ENCODE measurements at places on chromosomes 16 and 17.

GRCh38 chr16:74795104-74795503, 20.5 kb upstream of the FA2H start:
- DNase-seq, result no peak

- no peak for DNase-seq
Measured at GRCh38 chr17:68178831-68179230, 69.0 kb upstream of the AMZ2 start.

DNA sequence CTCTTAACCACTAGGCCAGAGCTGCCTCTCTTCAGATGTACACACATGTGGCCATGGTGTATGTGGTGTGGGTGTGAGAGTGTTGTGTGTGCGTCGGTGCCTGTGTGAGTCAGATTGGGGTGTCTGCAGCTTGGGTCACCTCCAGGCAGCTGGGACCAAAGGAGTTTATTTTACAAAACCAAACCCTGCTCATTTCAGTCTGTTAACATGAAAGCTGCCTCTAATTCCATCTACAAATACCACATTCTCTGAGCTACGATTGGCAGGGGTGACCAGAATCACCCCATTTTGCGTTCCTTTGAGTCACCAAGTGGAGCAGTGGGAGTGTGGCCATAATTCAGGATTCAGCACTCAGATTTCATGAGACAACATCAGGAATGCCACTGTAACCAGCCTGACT, 105.3 kb downstream of the IRX5 start:
- no peak for DNase-seq

- DNase-seq, result peak; percentile 59
Measured at GRCh38 chr17:39177256-39177655, 11.3 kb upstream of the ARL5C start.

DNA sequence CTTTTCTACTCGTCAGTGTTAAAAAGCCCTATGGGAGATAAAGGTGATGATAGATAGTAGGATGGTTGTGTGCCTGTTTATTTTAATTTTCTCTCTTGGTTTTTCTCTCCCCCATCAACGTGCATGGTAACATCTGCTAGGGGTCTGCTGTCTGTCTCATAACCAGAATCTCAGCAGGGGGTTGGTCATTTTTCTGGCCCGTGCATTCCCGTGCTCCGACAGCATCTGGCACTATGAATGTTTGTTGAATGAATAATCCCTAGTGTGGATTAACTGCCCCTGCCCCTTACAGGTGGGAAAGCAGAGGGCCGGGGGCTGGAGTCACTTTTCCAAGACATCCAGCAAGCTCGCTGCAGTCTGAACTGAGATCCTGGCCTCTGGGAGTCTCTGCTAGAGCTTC, 6.3 kb downstream of the CA5A start:
- no peak for DNase-seq

GRCh38 chr17:77875881-77876509, 82.5 kb upstream of the TNRC6C start:
- no peak for DNase-seq

DNA sequence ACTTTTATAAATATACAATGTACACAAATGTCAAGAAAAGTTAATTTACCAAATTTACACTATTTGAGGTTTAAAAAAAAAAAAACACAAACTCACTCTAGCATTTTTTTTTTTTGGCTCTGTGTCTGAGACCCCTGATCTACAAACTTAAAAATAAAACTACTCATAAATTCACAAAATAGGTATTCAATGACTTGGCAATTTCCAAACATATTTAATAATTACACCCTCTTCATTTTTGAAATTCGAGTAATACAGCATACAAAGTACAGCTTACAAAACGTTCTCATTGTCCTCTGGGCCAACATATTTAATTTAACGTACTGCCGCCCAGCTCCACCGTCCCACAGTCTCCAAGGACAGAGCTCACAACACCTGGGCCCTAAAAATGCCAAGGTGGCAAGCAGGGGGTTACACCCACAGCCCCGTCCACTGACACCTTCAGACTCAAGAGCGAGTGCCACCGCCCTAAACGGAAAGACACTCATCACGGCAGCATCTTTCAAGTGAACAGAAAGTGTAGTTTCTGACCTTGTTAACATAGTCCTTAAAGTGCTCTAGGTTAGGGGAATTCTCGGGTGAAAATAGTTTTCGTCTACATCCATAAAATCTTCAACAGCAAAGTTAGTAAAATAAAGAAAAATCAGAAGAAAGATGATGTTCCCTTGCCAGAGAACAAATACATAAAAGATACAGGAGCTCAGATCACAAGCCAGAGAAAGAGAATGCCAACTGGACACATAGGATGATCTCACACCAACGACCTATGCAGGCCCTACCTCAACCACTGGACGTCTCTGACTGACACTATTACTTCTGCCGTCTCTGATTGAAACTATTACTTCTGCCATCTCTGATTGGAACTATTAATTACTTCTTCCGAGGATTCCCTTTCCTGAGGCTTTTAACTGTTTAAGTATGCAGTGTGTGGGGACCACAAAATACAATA, 4.2 kb downstream of the ADCY9 start:
- no peak for DNase-seq

- no peak for DNase-seq
Measured at GRCh38 chr16:12917653-12918052, 16.3 kb downstream of the SHISA9 start.

DNA sequence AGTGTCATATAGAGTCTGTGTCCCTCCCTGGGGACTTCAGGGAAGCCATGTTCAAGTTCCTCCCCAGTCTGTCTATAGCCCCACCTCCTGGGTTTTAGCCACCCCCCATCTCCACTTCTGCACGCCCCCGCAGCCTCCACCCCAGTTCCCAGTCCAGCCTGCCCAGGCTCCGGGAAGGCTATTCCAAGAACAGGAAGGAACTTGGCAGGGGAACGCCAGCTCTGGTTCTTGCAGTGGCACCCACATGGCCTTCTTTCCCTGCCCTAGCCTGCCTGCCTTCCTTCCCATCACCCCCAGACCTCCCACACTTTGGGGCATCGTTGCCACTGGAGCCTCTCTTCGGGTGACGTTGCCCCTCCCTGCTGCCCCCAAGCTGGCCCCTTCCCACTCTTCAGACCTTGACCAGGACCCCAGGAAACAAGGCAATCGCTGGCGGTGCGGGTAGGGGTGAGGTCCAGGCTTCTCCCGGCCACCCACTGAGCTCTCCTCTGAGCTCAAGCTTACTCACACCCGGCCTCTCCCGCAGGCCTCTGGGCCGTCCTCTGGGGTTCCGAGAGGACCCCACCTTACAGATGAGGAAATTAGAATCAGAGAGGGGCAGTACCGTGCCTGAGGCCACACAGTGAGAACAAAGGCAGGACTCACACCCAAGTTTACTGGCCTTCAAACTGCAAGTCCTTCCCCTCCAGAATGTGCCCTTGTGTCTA, 9.2 kb upstream of the CES4A start:
- DNase-seq, result no peak

DNA sequence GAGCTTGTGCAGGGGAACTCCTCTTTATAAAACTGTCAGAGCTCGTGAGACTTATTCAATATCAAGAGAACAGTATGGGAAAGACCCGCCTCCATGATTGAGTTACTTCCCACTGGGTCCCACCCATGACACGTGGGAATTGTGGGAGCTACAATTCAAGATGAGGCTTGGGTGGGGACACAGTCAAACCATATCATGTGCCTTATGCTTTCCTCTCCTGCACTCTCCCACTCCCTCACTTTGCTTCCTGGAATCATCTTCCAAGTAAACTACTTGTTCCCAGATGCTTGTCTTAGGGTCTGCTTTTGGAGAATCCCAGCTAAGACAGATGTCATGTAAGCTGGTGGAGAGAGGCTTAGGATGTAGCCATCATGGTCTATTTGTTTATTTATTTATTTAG, 271.2 kb downstream of the HAPSTR1 start:
- no peak for DNase-seq

DNA sequence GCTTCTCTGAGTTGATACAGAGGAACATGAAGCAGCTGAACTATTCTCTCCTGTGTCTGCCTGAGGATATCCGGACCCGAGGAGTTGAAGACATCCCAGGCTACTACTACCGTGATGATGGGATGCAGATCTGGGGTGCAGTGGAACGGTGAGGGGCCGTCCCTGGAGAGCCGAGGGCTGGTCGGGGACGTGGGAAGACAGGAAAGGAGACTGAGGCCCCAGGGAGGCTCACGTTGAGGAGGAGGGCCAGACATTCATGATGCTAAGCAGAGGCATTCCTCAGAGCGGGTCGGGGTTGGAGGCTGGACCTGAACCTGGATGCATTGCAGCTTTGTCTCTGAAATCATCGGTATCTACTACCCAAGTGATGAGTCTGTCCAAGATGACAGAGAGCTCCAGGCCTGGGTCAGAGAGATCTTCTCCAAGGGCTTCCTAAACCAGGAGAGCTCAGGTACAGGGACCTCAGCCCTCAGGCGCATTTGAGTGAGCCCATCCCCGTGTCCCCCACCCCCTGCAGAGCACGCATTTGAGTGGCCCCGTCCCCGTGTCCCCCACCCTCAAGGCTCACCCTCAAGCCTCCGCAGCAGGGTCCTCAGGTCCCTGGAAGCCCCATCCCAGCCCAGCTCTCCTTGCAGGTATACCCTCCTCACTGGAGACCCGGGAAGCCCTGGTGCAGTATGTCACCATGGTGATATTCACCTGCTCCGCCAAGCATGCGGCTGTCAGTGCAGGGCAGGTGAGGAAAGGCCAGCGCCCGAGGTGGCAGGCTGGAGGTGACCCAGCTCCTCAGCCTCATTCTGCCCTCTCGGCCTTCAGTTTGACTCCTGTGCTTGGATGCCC, 8.3 kb downstream of the ALOX15B start:
- DNase-seq, result no peak

DNA sequence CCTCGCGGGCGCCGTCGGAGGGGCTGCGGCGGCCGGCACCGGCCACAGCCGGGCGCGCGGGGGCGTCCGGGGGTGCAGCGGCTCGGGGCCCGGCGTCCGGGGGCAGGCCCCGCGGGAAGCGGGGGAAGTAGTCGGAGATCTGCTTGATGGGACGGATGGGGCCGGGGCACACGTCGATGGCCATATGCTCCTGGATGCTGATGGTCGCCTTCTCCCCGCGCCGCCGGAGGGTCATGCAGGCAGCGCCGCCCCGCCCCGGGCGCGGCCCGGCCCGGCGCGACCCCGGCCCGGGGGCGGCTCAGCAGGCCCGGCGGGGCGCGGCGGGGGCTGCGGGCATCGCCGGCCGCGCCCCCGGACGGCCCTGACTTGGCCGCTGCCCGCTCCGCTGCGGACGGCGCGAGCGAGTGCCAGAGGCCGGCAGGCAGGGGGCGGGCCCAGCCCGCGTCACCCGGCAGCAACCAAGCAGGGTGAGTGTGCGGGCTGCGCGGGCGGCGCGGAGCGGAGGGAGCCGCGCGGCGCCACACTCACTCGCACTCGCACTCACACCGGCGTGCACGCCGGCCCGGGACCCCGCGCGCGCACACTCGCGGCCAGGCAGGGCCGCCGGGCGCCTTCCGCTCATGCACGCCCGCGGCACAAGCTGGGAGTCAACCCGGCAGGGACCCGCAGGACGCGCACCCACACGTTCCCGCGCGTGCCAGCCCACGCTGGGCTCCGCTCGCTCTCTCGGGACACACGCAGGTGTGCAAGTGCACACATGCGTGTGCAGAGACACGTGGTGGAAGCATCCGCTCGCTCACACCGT, at the start of gene DOC2B:
TSS of gene DOC2B (minus strand) at position 406 of the 805 bp plus-strand sequence. CDS start at position 235, 171 bp downstream.
- DNase-seq, result peak; percentile 93

DNA sequence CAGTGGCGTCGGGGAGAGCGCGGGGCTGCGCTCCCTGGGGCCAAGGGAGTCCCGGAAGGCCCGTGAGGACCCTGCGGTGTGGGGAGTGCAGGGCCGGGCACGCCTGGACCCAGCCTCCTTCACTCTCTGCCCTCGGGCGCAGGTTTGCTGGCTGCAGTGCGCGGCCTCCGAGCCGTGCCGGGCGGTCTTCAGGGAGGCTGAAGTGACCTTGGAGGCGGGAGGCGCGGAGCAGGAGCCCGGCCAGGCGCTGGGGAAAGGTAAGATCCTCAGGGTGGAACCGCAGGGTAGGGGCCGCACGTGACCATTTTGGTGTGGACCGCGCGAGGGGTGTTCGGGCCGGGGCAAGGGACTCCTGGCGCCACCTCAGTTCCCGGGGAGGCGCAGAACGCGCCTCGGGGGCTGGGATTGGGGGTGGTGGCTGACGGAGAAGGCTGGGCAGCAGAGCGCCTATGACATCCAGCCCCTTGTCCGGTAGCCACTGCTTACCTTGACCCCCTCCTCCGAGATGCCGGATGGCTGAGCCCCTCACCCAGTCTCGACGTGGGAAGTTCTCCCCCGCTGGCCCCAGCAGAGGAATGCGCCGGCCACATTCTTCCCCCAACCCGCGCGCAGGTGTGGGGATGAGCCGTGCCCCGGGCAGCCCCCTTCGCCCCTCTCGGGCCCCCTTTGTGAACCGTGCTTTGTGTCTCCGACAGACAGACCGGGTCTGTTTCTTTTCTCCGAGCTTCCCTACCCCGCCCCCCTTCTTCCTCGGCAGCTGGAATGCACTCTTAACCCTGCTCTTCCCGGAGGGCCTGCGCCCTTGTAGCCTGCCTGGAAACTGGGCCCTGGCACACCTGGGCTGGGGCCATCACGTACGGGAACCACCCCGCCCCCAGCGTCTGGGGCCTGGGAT, 631 bp downstream of the CDH3 start:
- DNase-seq, result peak; percentile 74
